ENCODE measurements at places on chromosomes 4 and X.
A peak's percentile ranks its signal among the peaks of the same experiment; 100 is the strongest.

GRCh38 chr4:140163029-140163810 is 9.2 kb upstream of the MAML3 start:
- no peak for DNase-seq

DNA sequence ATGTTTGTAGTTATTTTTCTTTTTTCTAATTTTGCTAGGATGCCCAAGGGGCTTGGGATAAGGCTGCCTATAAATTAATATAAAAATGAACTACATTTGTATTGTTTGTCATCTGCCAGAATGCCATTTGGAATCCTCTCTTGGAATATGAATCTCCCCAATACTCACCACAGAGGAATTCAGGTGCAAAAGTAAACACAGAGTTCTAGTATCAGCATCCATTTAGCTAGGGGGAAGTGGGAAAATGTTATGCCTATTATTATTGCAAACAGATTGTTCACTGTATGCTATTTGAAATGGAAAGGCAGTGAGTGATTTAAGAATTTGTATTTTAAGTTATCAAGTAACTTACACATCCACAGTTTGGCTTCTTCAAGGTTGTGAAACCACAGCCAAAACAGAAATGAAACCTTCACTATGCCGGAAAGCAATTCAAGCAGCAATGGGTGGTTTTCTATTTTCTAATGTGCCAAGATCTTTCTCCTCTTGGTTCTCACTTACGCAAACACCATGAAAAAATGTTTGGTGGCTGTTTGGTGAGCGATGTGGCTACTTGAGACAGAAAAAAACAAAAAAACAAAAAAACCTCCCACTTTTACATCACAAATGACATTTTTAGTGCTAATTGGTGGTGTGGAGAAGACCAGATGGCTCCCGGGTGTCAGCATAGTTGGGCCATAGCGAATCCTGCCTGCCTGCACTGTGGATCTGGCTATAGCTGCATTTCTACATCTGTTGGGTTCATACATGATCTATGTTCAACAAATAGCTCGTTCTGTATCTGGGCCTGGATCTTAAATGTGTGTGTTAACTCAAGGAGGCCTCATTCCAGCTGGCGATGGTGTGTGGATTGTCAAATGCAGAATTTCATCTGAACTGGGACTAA is 200.8 kb upstream of the GIMD1 start:
- no peak for DNase-seq

- DNase-seq: no peak
Measured at GRCh38 chr4:38516190-38516589, 147.8 kb upstream of the KLF3 start.

DNA sequence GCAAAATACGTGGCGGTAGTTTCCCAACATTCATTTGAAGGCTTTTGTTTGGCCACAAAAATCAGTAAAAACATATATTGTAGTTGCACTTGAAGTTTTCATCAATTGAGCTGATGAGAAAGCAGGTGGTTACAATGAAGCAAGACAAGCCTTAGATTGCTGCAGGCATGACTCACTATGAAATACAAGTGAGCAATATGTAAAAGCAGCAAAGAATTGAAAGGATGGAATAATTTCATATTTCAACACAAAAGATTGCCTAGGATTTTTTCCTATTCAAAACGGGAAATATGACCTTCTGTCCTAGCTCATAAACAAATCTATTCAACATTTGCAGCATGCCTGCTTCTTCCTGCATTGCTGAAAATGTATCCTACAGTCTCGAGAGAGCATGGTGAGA is 190.9 kb upstream of the BANK1 start:
- peak; percentile 75 for DNase-seq

DNA sequence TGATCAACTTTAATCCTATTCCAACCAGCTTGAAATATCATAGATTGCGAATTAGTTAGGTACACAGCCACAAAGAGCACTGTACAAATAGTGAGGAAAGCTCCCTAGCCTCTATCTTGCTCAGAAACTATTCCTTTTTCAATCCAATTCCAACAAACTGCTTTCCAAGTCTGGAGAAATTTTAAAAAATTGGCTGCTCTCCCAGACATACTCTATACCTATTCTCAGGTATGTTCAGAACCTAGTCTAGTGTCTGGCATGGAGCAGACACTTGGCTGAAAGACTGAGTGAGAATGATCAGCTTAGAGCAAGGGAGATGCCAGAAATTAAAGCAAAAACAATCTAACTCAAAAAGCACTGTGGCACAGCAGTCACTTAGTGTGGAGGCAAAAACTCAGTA is 105.9 kb downstream of the SLC10A7 start:
- DNase-seq: no peak

Data from stromal cell of bone marrow (primary cell).